Thymus (tissue), 14 donors: ENCODE measurements at places on chromosomes 11 and 22.

DNA sequence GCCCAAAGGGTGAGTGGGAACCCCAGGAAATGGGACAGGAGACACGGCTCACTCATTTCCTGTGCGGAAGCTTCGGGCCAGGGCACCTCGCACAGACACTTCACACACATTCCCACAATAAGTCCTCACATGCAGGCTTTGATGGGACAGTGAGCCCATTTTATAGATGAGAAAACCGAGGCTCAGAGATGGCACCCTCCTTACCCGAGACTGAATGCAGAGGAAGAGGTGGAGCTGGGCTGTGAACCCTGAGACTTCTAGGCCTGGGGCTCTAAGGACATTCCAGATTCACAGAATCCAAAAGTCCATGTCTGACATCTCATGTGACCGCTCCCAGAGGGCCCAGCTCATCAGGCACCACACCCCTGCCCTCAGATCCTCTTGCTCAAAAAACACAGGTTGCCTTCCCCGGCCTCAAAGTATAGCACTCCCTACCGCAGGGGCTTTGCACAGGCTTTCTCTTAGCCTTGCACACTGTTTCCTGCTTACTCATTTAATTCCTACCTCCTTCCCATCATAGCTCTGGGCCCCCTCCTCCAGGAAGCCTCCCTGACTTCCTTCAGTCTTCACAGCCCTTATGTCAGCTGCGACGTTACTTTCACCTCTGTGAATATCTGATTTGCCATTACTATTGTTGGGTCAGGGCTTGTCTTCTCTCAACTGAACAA, 57.1 kb upstream of the TCF20 start:
- no peak for DNase-seq

DNA sequence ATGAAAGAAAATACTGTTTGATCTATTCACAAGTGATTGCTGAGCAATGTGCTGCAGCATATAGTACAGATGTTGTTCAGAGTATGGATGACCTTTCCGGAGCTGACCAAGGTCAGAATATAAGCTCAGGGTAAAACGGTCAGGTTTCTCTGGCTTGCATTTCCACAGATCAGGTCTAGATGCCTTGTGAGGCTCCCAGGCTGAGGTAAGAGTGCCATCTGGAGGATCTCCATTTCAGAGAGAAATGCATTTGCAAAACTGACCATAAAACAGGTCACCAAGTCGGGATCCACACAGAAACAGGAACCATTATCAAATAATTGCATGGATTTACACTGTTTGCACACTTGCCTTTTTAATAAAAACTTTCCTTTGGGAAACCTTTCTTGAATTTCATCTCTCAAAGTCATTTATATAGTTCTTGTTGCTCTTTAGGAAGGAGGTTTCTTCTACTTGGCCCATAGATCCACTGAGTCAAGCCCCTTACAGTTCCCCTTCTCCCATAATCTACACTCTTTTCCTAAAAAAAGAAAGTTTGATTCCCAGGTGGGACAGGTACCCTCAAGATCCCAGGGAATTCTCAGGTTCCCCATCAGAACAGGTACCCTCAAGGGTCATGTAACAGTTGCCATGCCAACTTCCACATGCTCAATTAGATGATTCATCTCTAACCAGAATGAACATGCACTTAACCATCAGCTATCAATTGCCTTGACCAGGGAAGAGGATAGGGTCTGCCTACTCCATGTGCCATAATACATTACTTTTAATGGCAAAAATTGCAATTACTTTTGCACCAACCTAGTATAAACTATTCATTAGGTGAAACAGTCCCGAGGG, 25.0 kb upstream of the TMPRSS5 start:
- no peak for DNase-seq

GRCh38 chr11:126211236-126212088, at the start of the genes FAM118B and RPUSD4:
FAM118B (plus strand) TSS chr11:126211782; CDS start chr11:126235002, 23,220 bp downstream.
RPUSD4 (minus strand) TSS chr11:126211650; CDS start chr11:126211638, 12 bp downstream.
- peak; percentile 82 for DNase-seq

DNA sequence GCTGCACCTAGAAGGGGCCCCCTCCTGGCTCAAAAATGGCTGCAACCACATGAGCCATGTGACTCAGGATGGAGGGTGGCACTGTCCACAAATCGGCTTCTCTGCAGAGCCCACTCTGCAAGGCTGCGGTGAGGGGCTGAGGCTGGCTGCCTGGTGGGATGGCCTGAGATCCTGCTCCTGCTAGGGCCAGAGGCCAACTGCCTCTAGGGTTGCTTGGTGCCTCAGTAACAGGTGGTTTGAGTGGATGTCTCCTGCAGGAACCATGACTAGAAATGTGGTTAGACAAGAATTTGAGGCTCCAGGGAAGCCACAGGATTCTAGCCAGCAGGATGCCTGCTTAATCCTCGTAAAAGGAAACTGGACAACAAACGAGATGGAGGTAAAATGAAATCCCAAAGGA, 17.1 kb downstream of the PATZ1 start:
- no peak for DNase-seq

DNA sequence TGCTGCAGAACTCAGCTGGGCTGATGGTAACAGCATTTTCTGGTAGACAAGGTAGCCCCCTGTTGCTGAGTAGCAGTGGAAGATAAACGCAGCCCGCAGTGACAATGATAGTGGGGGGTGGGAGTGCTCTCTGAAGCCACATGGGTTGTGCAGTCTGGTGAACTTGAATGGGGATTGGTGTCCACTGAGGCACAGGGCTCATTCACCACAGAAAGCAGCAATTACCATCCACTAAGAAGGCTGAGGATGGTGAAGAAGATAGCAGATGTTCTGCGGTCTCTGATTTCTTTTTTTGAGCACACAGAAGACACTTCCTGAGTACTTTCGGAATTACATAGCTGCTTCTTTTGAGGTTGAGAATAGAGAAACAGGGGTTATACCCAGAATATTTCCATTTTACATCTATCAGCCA, 150.3 kb downstream of the LRRC4C start:
- no peak for DNase-seq

- DNase-seq: no peak
Measured at GRCh38 chr11:61569701-61570100, 11.2 kb downstream of the SYT7 start.

- peak; percentile 80 for DNase-seq
Measured at GRCh38 chr22:40348025-40348658, 1.8 kb downstream of the ADSL start.
